HS-5 (cell line): ENCODE measurements at places on chromosomes 12 and 14.

- no peak for DNase-seq
Observed at GRCh38 chr14:54985156-54985555, 41.7 kb downstream of the WDHD1 start.

GRCh38 chr12:48025281-48025680, 21.0 kb upstream of the COL2A1 start:
- no peak for DNase-seq

DNA sequence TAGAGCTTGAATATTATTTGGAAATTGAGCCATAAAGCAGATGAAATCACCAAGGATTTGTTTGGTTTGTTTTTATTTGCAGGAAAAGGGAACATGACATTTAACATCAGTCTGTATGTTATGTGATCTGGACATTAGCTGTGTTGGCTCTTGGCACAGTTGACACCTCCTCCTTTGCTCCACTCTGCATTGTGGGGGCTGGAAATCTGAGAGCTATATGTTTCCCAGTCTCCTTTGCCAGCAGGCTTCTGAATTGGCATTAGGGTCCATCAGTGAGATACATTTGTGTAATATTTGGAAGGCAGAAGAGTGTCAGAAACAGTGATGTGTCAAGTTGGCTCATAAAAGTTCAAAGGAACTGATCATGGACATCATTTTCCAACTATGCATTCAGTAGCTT, 322.1 kb upstream of the ATP2B1 start:
- no peak for DNase-seq

DNA sequence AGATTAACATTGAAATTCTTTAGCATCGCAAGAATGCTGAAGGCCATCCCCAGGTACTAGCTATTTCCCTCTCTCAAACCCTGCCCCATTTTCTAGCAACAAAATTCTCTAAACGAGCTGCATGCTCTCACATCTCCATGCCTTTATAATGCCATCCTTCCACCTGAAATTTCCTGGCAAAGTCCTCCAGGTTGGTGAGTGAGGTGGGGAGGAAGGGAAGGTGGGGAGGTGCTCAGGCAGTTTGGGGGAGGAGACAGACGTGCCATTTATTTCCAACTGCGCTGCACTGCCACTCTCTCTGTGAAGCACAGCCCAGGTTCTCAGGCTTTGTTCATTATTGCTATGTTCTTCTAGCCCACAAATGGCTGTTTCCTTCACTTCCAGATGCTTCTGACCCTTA, 208.4 kb downstream of the PAWR start:
- no peak for DNase-seq

DNA sequence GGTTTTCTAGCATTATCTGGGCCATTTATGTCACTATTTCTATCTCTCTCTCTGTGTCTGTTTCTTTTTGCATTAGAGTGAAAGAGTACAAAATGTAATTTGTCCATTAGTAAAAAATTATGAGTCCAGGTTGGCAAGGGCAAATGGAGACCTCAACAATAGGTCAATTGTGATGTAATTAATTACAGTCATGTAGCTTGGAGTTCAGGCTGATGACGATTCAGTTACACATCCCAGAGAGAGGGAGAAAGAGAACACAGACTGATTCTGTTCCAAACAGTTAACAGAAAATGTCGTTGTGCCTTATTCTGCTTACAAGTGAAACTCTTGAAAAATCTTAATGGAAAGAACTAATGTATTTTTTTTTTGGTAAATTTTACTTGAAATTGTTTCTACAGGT, 83.3 kb downstream of the ATXN7L3B start:
- DNase-seq: no peak

DNA sequence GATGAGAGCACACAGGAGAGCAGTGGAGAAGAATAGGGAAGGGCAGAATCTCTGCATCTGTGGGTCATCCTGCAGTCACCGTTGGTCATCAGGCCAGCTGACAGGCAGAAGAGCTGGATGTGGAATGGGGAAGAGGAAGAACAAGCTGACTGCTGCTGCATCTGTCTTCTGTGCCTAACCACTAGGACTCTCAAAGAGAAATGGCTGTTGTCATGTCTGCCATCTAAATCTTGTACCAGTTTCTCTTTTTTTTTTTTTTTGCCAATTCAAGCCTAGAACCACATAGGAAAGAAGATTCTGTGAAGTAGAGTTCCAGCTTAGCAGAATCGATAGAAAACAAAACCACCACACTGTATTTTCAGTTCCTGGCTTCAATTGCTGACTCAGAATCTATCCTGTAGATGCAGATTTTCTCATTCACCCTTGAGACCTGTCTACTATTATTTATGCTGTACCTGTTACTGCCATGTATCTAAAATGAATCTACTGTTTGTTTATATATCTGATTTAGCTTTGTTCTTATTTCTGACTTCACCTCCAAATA, 421.9 kb upstream of the PRICKLE1 start:
- no peak for DNase-seq

DNA sequence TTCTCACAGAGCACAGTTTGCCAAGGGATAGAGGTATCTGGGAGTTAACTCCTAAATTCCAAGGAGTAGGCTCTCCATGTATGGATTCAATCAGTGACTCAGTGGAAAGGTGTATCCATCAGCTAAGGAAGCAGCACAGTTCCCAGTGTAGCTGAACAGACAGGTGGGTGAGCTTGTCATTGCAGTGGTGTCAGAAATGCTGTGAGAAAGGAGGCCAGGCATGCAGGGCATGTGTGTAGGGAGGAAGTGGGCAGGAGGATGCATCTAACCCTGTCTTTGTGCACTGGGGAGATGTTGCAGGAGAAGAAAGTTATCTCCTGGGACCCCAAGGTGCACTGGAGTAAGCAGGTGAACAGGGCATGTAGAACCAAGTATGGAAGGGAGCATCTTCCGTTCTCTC, 539.0 kb downstream of the VRK1 start:
- no peak for DNase-seq

- no peak for DNase-seq
Observed at GRCh38 chr14:91354979-91355685, 62.5 kb downstream of the CCDC88C start.

DNA sequence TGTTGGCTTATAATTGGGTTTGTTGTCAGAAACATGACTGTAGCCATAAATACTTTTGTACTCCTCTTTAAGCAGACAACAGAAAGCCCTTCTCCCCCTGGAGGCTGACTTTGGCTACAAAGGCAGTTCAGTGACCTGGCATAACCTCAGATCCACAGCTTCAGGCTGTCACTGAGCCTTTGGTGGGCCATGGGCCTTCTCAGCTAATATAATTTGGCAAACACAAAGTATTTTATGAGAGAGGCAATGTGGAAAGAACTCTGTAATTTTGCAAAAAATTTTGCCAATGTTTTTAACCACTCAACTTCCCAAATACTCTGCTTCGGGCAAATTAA, 15.5 kb upstream of the MGP start:
- no peak for DNase-seq

- DNase-seq: no peak
Observed at GRCh38 chr12:56930241-56930640, 4.0 kb downstream of the SDR9C7 start.

DNA sequence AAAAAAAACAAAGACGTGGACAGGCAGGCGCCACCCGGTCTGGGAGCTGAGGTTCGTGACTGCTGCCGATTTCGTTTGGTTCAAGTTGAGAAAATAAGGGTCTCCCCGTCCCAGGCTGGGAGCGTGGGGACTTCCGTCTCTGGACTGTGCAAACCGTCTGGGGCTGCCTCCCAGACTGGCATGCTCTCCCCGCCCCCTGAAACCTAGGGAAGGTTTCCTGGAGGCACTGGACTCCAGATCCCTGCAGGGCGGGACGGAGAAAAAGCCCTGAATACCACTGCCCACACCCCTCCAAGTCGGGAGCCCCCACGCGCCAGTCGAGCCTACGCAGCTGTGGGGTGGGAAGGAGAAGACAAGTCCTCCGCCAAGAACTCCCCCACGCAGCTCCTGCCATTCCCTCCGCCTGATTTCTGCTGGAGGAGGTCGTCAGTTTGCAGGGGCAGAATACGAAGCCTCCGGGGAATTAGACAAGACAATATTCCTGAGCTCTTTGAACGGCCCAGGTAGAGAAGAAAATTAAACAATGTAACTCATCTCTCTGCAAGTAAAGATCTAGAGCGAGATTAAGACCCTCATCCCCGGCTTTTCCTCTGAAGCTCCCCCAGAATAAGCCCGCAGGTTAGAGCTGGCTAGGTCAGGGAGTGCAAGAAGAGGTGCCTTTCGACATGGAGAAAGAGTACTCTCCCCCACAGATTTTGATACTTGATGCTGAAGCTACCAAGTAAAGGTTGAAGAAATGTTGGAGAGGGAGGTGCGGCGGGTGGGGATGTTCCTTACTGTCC, 10.4 kb upstream of the HOXC13 start:
- no peak for DNase-seq

DNA sequence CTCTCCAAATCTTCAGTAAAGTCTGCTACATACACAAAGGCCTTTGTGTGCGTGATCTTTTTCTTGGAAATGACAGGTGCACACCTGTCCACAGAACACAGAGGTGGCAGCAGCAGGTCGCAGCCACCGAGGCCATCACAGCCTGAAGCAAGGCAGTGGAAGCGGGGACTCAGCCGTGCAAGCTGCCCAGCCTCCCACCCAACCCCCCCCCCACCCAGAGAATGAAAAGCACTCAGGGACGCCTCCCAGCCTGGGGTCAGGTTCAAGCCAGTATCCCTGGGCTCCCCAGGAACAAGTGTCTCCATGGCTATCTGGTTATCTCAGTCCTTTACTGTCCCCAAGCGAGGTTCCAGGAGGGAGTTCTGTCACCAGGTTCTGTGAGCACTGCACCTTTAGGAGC, 31.2 kb upstream of the TSPAN9 start:
- DNase-seq: no peak

- DNase-seq: peak; percentile 83
Observed at GRCh38 chr12:2336409-2336829, 283.6 kb downstream of the CACNA1C start.

- DNase-seq: no peak
Observed at GRCh38 chr14:74190927-74191575, 48.2 kb upstream of the VSX2 start.

DNA sequence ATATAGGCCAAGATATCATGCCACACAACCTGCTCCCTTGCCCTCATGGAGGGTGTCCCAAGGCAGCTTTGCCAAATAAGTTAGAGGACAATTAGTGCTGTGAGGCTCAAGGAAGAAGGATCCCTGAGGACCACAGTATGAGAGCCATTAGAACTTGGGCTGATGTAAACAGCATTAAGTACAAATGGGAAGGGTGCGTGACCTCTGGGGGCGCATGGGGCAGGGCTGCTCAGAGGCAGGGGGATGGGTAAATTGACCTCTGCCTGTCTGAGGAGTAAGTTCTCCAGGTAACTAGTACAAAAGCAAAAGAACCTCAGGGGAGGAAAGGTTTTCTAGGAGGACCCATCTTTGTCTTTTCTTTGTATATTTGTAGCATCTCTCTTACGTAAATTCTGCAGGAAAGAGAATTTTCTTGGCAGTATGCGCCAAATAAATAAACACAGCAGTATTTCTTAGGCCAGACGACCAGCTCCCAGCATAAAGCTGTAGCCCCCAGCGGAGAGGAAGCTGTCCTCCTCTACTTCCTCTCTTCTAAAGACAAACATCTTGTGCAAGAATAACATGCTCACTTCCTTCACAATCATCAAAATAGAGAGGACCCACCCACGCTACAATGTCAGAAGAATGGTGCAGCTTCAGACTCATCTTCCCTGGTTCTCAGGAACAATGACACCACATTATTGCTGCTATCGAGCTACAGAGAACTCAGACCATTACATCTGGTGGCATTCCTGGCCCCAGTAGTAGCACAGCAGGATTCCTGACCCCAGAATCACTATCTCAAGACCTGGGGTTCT, 16.4 kb upstream of the VWF start:
- DNase-seq: no peak

GRCh38 chr12:15220915-15221885, at the start of gene RERG:
Gene RERG, minus strand, starts transcription at chr12:15221417. Its CDS starts 3,928 bp downstream, at chr12:15217489.
- DNase-seq: no peak

GRCh38 chr12:52836042-52836466, 1.9 kb upstream of the KRT79 start:
- DNase-seq: no peak

DNA sequence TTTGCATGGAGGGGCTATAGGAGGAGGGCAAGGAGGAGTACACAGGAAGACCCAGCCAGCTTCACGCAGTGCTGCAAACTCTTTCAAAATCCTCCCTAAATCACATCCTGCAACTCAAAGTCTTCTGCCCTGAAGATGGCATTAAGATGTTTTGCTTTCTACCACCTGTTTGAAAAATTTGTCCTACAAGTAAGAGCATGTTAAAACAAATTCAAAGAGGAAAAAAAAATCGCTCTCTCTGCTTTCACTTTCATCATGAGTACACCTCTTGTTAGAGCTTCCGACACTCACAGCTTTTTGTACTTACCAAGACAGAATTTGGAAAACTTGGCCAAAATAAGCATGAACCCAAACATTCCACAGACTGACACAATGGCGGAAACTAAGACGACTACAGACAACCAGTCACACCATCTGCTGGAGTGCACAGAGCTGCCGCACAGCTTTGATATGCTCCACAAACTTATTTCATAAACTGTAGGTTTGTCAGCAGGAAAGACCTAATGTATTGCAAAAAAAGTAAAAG, 21.3 kb downstream of the GCH1 start:
- DNase-seq: no peak

- no peak for DNase-seq
Observed at GRCh38 chr12:113845900-113846674, 120.0 kb downstream of the RBM19 start.

DNA sequence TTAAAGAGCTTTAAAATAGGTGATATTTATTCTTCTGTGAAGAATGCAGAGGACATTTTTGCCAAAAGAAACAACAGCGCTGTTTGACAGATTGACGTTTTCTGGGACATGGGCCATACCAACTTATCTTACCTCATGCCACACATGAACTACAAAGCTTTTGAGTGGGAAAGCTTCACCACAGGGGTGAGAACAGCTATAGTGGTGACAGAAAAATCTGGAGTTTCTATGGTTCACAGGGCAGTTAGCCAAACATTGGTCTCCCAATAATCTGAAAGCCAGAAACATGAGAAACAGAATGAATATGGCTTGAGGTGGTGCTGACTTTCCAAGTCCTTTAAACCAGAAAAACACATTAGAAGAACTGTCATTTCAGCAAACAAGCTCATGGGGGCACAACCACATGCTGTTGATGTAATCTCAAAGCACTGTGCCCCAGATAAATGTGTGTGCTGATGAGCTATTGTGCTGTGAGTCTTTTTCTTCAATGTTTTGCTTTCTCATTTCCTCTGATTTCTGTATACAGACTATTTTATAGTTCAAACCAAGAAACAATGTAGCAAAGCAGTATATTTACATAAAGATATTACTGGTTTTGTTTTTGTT, 905.4 kb downstream of the SLC16A7 start:
- DNase-seq: no peak
